ENCODE measurements at places on chromosomes 11 and 22.

GRCh38 chr11:76321340-76321739 is 59.6 kb downstream of the THAP12 start:
- no peak for DNase-seq

GRCh38 chr11:8701891-8702597 is 19.5 kb downstream of the RPL27A start:
- no peak for DNase-seq

DNA sequence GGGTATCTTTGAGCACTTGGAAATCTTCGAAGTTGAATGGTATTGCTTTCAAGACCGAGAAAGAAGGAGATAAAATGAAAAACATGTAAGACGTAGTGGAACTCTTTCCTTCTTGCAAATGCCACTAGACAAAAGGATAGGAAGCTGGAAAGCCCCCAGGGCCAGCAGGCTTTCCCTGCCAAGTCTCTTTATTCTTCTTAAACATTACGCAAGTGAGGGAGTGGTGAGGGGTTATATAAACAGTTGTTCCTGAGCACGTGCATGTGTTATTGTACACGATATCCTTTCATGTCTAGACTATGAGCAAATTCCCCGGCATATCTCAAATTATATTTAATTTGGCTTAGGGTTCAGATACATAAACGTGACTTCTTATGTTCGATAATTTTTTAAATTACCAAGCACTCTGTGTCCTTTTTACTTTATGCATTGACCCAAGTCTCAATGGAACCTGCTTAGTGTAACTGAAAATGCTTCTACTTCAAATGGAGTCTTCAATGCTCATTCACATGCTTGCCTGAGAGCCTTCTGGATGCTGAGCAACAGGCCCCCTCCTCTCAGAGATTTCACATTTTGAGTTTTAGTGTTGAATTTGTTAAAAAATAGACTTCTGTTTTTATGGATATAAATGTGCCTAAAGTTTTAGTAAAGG is 59.0 kb downstream of the PPP2R1B start:
- DNase-seq, result no peak

DNA sequence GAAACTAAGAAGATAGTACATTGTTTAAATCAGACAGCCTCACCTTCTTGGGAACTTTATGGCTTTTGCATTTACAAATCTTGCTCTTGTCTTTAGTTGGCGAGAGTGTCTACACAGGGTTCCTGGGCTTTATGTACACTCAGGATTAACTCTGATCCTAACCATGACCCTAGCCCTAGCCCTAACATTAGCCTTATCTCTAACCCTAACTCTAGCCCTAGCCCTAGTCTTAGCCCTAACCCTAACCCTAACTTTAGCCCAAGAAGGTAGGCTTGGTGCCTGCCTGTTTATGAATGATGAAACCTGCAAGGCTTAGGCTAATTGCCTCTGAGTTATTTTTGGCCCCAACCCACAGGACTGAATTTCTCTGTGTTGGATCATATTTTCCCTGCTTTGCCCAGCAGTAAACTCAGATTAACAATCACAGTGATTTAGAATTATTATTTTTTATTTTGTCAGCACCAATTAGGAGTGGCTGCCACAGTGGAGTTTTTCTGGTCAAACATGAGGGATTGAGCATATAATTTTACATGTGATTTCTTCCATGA is 44.1 kb upstream of the OR9Q1 start:
- no peak for DNase-seq

GRCh38 chr11:19579957-19580356 is 132.7 kb upstream of the NAV2 start:
- DNase-seq, result no peak

- DNase-seq, result no peak
These were observed 55.0 kb upstream of the PRODH start for GRCh38 chr22:18991138-18991432.

- peak; percentile 56 for DNase-seq
These were observed 4.5 kb downstream of the GAS2L1 start for GRCh38 chr22:29310863-29311339.
